EH (cell line): ENCODE measurements at places on chromosomes 2 and 18.

GRCh38 chr2:238141541-238142318, 3.3 kb downstream of the KLHL30 start:
- DNase-seq, result peak; percentile 76

GRCh38 chr2:26639685-26640243, 1.4 kb downstream of the CIB4 start:
- DNase-seq, result no peak

DNA sequence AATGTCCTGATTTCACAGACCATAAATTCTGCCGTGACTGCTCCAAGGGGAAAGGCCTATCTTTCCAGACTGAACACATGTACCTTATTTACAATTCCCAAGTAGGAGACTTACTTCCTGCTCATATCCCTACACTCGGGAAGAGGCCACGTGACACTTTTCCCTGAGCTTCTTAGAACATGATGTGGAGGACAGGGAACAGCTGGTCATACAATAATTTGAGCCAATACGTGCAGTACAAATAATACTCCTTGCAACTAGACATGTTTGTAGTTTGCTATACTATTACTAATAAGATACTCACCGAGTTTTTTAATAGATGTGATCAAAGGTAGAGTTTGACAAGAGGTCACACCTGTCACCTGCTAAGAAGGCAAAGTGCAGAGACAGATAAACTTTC, 256.4 kb downstream of the SP3 start:
- no peak for DNase-seq

DNA sequence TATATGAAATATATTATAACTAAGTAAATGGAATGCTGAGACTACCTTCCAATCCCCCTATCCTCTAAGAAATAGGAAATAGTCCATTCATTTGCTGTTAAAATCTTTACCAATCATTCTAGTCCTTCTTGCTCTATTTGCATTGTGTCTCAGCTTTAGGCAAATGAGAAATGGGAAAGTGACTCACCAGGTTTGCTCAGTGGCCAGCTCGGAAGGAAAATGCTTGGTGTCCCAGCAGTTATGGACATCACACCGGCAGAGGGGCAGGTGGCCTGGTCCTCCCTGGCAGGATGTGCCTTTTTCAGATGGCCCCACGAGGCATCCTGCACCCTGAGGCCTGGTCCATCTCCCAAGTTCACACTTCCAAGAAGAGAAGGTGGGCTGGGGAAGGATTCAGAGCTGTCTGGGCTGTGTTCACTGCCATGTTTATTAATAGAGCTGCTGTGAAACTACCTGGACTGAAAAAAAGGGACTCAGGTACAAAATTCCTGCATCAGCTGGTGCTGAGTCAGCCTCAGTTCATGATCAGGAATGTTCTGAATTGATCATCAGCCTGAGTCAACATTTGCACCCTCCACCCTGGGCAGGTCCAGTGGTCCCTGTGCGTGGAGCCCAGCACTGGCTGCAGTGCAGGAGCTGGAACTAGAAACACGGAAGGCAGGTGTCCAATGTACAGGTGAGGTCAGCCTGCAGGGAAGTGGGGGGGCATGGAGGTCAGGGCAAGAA, 60.1 kb upstream of the ARL4C start:
- DNase-seq, result peak; percentile 47

DNA sequence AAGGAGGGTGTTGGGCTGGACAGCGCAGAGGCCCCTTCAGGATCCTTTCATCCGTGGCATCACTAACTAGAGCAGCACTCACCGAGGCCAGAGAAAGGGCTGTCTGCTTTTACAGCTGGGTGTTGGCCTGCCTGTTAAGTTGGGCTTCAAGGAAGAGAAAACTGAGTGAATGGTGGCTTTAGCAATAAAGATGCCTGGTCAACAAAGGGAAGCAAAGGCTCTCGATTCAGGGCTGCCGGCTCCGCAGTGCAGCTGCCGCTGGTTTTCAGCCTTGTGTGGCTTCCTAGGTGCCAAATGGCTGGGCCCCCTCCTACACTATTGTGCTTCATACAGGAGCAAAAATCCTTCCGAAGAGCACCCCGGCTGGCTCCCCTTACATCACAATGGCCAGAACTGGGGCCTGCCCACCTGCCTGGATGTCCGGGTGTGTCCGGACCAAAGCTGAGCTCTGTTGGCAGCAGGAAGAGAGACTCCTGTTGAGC, 61.0 kb upstream of the GPR45 start:
- DNase-seq, result no peak

GRCh38 chr18:35062408-35062807, 21.2 kb downstream of the MAPRE2 start:
- no peak for DNase-seq

DNA sequence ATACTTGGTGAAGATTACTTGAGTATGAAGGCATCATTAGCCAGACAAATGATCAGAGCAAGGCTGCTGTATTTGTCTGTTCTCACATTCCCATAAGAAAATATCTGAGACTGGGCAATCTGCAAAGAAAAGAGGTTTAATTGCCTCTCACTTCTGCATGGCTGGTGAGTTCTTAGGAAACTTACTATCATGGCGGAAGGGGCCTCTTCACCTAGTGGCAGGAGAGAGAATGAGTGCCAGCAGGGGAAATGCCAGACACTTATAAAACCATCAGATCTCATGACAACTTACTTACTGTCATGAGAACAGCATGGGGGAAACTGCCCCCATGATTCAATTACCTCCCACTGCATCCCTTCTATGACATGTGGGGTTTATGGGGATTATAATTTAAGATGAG, 452.3 kb downstream of the GALR1 start:
- no peak for DNase-seq

DNA sequence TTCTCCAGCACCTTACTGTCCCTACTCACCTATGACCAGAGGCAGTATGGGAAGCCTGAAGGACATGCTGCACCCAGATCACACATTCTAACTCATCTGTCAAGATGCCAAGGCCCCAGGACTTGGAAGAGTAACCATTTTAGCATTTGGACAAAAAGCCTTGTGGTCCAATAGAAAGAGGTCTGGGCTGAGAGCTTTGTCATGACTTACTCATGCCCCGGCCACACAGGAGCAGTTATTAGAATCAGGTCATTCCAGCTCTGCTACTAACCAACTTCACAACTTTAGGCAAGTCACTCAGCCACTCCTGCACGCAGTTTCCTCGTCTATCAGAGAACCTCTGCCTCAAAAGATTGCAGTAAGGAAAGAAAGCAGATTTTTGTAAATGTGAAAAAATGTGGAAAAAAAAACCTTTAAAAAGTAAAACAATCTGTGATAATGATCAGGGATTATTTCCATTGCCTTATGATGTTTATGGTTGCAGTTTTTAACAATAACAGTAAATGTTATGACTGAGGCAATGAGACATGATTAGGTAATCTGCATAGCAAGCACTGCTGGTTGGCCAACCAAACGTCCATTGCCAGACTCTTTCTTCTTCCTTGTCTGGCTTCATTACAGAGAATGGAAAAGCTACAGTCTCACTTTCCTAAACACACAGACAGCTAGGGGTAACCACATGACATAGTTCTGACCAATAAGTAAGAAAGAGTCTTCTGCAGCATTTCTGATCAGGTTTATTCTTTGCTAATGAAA, 255.4 kb upstream of the CHAC2 start:
- DNase-seq, result peak; percentile 60

GRCh38 chr2:65383541-65384488, 48.6 kb downstream of the SPRED2 start:
- peak; percentile 43 for DNase-seq

GRCh38 chr2:12074126-12074844, 327.9 kb downstream of the LPIN1 start:
- DNase-seq, result peak; percentile 55

GRCh38 chr2:226611944-226612318, 187.7 kb downstream of the IRS1 start:
- DNase-seq, result peak; percentile 59

- DNase-seq, result peak; percentile 48
Measured at GRCh38 chr18:47969816-47970215, 39.4 kb upstream of the SMAD2 start.
